ELF-1 (cell line): ENCODE measurements at places on chromosomes 5 and 9.

- DNase-seq = no peak
These were observed 142.9 kb upstream of the POU5F2 start for GRCh38 chr5:93884254-93884653.

DNA sequence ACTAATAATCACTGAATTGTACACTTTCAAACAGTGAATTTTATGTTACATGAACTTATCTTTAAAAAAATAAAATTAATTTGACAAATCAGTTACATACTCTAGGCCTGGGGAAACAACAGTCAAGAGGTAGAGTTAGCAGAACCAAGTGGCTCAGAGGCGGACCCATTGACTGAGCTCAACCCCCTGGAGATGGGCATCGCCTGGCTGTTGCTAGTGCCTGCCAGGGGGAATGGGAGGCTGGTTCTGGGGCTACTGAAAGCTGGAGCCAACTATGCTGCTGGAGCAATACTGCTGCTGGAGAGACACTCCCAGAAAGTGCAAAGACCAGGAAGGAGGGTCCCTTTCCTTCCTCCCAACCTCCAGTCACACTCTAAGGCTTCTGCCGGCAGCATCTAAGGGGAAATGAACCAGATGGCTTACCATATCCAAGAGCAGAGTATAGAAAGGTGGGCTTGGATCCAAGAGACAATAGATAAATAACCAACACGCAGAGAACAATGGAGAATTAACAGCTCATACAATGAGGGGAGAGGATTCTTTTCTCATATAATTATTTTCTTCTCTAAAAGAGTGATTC lies 40.3 kb upstream of the ANKRD55 start:
- no peak for DNase-seq

- peak; percentile 80 for DNase-seq
These were observed 396.2 kb upstream of the IRX4 start for GRCh38 chr5:2278825-2279456.

- no peak for DNase-seq
These were observed 138.4 kb downstream of the GADD45G start for GRCh38 chr9:89743216-89743572.

DNA sequence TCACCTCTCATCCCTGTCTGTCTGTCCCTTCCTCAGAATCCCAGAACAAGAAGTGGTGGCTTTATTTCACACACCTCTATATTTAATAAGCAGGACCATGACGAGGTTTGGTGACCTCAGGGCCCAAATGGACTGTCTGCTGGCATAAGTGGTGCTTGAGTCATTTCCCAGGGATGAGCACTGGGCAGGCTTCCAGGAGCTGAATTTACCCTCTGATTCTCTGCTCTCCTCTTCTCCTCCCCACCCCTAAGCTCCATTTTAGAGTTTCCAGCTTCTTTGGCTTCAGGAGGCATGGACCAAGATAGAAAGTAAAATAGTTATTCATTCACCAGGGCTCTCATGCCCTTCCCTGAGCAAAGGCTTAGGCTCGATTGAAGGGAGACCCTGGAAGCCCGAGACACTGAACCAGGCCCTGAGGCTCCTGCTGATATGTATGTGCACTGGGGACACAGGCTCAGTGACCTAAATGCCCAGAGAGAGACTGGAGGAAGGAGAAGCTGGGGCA lies 69.1 kb downstream of the PPARGC1B start:
- DNase-seq = no peak

GRCh38 chr5:145521066-145521465 lies 314.1 kb downstream of the PRELID2 start:
- DNase-seq = no peak

DNA sequence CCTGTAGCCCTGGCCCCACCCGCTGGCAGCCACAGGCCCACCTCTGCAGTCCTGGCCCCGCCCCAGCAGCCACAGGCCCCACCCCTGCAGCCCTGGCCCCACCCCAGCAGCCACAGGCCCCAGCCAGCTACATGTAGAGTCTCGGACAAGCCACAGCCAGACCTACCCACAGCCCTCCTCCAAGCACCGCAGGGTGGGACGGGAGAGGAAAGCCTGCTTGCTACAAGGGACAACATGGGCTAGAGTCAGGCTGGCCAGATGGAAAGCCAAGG lies 49.5 kb upstream of the SARDH start:
- DNase-seq = peak; percentile 69

DNA sequence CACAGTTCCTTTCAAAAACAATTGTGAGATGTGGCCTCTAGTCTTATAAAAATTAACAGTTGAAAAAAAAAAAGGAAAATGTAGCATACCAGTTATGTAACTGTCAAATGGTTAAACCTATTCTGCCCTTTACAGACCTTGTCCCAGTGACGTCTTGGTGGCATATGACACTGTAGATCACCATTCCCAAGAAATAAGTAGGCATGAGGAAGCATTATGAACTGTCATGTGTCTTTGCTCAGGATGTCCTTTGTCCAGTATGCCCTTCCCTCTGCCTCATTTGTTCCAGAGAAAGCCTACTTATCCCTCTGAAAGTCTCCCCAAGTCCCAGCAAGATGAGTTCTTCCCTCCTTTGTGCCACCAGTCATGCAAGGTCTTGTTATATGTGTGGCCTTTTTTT lies 63.2 kb downstream of the PAM start:
- no peak for DNase-seq

GRCh38 chr9:13239660-13240059 lies 39.8 kb downstream of the MPDZ start:
- DNase-seq = no peak

- DNase-seq = no peak
These were observed 174.5 kb downstream of the XRCC4 start for GRCh38 chr5:83251849-83252248.

GRCh38 chr9:108478431-108479332 lies 377.1 kb downstream of the ACTL7B start:
- DNase-seq = no peak

DNA sequence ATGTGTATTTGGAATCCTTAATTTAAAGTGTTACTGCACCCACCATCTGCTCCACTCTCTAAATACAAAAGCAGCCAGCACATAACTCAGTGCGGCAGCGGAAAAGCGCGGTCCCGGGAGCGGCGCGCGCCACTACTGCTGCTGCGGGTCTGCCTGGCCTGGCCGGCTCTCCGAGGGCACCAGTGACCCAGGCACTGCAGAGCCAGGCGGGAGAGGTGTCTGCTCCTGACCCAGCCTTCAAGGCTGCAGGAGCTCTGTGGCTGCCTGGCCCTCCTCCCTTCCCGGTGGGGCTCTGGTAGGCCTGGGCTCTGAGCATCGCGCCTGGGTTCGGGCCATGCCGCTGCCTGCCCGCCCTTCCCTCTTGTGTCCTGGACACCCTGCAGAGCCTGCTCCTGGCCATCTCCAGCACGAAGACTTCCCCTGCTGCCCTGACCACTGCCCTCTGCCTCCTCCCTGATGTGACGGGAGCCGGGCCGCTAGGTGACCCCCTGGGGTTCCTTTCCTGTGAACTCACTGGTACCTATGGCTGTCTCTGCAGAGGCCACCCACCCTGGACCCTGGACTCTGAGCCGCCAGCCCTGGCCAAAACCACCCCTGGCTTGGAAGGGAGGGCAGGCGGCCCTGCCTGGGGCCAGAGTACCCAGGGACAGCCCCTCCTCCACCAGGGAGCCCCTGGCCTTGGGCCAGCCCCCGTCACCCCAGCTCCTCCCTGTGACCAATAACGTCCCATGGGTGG lies 32.8 kb upstream of the UBAC1 start:
- DNase-seq = peak; percentile 69

- no peak for DNase-seq
These were observed 1333.9 kb upstream of the DMAC1 start for GRCh38 chr9:9133526-9133925.

- DNase-seq = no peak
These were observed 139.7 kb upstream of the RUSC2 start for GRCh38 chr9:35350212-35350611.

DNA sequence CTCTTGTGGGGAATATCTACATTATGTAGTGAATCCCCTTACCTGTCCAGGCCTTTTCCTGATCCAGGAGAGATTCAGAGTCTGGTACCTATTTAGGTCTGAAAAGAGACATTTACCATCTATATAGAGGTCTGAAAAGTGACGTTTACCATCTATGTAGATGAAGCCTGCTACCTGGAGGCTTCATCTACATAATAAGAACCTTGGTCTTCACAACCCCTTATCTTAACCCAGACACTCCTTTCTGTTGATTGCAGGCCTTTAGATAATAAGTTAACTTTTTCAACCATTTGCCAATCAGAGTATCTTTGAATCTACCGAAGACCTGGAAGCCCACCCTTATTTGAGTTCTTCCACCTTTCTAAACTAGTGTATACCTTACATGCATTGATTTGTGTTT lies 113.0 kb upstream of the DMRT1 start:
- no peak for DNase-seq

DNA sequence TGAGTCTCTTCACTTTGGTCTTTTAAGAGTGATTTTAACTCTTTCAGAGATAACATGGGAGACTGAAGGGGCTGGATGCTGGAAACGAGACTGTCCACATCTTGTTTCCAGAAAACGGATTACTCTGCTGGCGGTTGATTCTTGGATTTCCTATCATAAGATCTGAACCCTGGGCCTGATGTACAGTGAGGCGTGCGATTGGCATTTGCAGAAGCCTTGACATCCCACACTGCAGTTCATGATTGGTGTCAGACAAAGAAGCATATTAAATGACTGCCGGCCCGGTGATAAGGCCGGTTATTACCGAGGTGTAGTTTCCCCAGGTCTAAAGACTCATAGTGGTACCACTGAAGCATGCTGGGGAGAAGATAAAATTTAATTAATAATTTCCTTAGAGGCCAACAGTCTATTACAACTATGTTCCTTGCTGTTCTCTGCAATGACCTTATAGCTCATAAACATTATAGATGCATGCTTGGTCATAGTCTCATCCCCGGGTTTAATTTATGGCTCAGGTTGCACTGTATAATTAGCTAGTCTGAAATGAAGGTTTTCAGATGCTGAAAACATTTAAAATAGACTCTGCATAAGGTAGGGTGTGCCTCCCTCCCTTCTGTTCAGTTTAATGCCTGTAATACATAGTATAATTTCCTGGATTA lies 99.2 kb downstream of the PPP2R2B start:
- no peak for DNase-seq

DNA sequence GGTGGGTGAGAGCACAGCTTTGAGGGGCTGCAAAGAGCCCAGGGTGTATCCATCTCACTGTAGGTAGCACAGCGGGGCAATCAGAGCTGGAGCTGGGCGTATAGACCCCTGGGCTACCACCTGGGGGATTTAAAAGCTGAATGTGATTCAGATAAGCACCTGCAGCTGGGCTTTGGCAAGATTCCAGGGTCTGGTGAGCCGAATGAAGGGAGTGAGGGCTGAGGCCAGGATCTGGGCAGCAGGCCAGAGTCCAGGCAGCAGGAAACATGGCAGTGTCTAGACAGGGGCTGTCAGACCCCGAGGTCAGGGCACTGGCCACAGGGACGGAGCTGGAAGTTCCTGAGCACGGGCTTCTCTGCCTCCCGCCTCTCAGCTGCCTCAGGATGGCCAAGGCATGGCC lies 8.7 kb downstream of the ASS1 start:
- DNase-seq = no peak

DNA sequence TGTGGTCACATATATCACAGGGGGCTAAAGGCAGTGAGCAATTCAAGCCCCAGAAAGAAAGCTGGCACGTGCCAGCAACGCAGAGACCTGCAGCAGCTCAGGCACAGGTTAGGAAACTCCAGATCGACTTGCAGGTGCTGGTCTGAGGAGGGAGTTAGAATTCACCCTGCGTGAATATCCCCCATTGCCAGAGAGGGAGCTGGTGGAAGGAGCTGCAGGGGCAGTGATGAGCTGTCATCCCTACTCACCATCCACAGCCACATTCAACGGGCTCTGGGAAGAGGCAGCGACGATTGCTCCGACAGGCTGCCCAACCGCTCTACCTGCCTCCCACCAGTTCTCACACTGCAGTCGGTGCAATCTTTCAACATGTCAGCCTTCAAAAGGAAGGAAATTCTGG lies 40.8 kb upstream of the CLK4 start:
- peak; percentile 47 for DNase-seq

- DNase-seq = no peak
These were observed 15.7 kb upstream of the SSBP2 start for GRCh38 chr5:81766611-81767010.

DNA sequence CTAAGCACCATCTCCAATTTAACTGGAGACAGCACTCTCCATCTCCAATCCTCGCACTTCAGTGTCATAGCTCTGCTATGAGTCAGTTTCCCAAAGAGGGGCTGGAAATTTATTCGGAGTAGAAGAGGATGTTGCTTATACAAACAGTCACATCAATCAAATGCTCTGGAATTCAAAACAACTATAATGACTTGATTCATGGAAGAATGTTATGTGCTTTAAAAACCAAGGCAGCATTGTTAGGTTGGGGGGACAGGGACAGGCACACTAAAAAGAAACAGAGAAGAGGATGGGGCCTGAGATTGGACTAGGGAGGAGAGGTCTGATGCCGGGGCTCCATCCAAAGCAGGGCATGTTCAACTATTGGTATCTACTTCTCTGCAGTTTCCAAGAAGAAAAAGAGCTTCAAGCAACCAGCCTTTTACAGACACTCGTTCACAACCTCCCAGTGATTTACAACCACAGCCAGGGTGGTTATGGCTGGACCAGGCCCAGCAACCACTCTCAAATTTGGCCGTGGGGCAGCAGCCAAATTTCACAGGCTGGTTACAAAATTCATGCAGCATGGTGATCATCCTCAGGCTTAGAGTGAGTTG lies 117.5 kb upstream of the ZNF366 start:
- DNase-seq = no peak

DNA sequence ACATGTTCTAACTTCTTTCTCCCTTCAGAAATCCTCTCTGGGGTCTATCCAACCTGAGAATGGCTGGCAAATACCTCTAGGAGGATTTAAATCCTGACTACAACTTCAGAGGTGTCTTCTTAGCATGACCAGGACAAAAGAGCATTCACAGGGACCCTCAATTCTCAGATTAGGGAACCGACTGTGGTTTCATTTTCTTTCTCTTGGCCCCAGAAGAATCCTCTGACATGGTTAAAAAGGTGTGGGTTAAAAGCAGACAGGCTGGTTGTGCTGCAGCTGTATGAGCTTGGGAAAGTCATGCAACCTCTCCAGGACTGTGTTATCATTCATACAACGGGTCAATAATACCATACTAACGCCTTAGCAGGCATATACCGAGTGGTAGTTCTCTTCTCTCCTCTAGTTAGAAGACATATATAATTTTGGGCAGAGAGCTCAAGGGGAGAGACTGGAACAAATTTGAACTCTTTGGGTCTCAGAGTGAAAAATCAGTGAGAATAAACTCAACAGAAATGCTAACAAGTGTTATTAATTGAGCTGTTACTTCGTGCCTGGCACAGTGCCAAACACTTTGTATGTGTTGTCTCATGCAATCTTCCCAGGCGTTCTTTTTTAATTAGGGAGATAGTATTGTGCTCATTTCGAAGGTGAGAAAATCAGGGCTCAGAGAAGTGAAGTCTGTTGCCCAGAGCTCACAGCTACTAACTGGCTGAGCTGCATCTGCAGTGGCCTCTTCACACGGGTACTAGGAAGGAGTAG lies 35.2 kb downstream of the INSYN2B start:
- no peak for DNase-seq

- no peak for DNase-seq
These were observed 84.5 kb downstream of the SLC1A1 start for GRCh38 chr9:4574657-4575243.
